ENCODE measurements at places on chromosomes 7 and 10.

DNA sequence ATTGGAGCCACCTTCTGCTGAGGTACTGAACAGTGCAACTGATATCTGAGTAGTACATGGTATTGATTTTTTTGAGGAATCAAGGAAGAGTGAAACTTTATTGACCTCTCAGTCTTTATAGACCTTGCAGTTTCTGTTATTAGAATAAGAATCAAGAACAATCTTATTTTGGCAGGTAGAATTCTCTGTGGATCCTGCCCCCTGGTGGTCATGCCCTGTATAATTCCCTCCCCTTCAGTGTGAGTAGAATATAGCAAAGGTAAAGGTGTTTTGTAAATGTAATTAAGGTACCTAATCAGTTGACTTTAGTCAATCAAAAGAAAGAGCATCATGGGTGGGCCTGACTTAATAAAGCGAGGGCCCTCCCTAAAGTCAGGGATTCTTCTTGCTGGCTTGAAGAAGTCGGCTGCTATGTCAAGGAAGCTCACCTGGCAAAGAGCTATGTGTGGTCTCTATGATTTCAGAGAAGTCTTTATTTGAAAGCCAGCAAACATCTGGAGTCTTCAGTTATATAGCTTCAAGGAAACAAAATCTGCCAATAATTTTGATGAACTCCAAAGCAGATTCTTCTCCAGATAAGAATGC, 142.8 kb downstream of the LSM5 start:
- peak; percentile 13 for DNase-seq

DNA sequence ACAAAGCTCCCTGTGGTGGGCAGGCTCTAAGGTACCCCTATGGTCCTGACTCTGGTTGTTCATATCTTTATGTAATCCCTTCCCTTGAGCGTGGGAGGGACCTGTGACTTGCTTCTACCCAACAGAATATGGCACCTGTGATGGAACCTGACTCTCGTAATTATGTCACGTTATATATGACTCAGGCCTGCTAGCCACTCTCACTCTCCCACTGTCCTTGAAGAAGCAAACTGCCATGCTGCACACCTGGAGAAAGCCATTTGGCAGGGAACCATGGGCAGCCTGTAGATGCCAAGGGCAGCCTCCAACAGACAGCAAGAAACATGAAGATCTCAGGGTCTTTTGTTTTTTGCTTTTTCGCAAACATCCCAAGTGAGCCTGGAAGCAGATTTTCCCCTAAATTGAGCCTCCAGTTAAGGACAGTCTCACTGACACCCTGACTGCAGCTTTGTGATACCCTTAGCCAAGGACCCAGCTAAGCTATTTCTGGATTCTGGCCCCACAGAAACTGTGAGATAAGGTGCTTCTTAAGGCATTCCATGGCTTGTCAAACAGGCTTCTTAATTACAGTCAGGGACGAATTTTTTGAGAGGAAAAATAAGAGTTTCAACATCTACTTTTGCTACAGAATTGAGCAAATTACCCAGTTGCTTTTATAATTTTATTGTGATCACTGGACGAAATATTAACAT, 49.6 kb downstream of the IFIT5 start:
- no peak for DNase-seq

- DNase-seq = no peak
These were observed 86.8 kb downstream of the HBP1 start for GRCh38 chr7:107255602-107256001.

DNA sequence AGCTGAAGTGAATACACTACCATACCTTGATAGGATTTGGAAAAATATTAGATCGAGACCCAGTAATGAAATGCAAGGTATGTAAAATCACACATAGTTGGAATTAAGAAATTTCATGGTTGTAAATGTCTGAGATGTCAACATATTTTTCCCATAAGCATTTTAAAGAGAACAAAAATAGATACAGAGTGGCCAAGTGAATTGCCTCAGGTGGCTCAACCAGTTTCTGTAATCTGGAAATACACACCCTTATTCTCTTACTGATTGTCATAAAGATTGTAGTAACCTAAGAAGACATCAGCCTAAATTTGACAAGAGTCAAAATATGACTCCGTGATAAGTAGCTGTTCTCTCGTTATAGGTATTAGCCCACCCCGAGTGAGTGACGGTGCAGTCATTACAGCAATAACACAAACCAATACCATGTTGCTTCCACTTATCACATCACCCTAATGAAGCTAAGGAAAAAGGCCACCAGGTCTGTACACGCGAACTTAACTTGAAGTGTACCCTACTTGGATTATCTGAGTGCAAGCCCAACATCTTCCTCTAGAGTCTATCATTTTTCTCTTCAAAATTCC, 23.4 kb downstream of the PIK3AP1 start:
- DNase-seq = no peak

DNA sequence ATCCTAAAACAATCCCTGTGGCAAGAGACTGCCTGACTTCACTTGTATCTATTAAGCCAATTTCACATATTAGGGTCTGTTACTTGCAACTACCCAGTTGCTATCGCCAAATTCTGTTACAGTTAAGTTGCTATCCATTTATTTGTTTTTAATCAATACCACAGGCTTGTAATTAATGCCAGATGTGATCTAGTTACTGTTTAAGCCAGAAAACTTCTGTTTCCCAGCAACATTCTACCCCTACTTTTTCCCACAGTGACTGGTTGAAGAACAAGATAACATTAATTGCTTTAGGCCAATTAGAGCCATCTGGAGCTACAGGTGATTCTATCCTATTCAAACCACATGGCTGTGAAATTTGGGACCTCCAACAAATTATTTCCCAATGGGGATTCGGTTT, 131.3 kb downstream of the ALOX5 start:
- DNase-seq = no peak

GRCh38 chr7:139153832-139154231, 44.3 kb upstream of the ZC3HAV1 start:
- DNase-seq = no peak

- DNase-seq = peak; percentile 86
These were observed 10.3 kb downstream of the SFXN3 start for GRCh38 chr10:101041252-101041761.

DNA sequence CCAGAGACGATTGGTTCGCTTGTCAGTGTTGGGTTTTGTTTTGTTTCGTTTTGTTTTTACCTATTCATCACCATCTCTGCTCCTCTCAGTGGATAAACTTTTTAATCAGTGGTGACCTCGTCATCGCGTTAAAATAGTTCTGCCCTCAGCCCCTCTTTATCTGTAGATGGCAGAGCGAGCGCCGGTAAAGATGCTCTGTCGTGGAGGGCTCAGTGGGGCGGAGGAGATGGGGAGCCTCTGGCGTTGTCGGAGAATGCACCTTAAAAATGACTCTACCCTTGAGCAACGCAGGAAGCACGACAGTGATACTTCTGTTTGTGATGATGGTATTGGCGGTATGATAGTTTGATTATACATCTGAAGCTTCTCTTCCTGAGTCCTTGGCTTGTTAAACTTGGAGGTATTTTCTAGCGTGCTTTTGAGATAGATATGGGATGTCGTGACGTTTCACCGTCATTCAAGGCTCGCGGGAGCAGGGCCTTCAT, 554 bp downstream of the CSGALNACT2 start:
- DNase-seq = peak; percentile 83

- no peak for DNase-seq
These were observed 240.1 kb upstream of the ADARB2 start for GRCh38 chr10:1977461-1977860.
